SK-MEL-5 (cell line): ENCODE measurements at places on chromosomes 2 and 18. TPM values are rescaled to one million over a fixed set of nuclear protein-coding genes. Genes with fewer than 3 reads are reported as not detected.

DNA sequence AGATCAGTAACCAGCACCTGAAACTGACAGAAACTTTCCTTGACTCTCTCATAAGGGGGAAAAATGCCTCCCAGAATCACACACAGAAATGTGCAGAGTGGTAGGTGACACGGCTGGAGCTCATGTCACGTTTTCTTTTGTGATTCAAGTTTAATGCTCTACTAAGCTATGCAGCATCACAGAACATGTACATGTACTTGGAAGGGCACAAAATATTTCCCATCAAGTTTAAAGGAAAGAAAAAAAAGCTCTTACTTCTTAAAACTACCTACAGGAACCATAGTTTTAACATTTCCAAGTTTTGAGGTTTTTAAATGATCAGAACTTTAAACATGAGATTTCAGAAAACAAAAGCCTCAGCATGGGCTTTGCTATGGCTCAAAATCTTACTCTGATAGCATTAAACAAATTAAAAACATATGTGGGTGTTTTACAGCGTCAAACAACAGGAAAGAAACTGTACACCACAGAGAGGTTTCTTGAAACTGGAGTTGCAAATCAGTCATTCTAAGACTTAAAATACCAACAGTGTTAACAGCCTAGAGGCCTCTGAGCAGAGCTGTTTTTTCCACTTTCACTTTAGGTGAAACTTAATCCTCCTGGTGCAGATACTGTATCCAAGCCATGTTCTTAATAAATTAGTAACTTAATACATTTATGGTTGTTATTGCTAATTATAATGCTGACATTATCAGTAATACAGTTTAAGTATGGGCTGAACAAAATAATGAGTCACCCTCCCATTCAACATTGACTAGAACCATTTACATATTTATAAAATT, 30.1 kb downstream of the MBP start:
- no peak for DNase-seq

- no peak for DNase-seq
Observed at GRCh38 chr2:109147405-109147804, 18.4 kb downstream of the SH3RF3 start.

GRCh38 chr18:25365242-25365641, 13.3 kb upstream of the ZNF521 start:
- no peak for DNase-seq

DNA sequence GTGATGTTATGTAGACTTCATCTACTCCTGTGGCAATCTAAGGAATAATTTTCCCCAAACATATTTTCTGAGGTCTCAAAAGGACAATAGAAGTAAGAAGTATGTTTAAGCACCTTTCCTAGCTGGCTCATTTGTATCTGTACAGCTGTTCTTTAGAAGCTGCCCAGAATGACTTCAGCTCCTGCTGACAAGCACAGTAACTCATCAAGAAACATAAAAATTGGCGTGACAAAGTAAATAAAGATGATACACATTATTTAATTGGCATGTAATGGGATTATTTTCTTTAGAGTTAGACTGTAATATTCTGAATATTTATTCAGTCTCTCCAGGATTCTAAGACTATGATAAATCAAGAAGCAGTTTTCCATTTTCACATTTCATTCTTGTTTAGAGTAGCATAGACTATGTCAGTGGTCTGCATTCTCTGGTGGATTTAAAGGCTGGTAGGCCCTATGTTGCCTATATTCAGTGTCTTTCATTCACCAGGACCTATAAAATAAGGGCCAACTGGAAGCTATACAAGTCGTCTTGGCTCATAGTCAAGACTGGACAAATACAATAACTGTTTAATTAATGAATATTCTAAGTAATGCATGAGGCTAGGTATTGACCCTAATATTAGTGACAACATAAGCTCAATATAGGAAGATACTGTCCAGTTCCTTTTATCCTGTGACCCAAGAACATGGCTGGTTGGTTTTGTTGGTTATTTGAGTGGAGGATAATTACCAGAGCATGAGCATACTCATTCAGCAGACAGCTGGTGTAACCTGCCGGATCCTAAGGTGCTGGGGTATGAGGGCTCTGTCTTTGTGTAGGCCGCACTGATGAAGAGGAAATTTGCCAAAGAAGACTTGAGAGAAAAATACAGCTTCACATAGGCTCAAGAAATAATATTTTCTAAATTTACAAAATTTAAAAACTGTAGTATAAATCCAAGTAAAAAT, 107.0 kb downstream of the PDE1A start:
- no peak for DNase-seq

Gene TMEFF2
- total RNA-seq: 0.03 TPM in 1 of 2 replicates, not detected in the other

Gene UGT1A7
- total RNA-seq: not detected in 2 replicates

Gene BBS5
- total RNA-seq: 16.7 and 19.2 TPM in 2 replicates
